ENCODE measurements at places on chromosomes 7 and 10.
A peak's percentile ranks its signal among the peaks of the same experiment; 100 is the strongest.

- DNase-seq: peak; percentile 38
Measured at GRCh38 chr7:157018997-157019608, 8.6 kb upstream of the MNX1 start.

DNA sequence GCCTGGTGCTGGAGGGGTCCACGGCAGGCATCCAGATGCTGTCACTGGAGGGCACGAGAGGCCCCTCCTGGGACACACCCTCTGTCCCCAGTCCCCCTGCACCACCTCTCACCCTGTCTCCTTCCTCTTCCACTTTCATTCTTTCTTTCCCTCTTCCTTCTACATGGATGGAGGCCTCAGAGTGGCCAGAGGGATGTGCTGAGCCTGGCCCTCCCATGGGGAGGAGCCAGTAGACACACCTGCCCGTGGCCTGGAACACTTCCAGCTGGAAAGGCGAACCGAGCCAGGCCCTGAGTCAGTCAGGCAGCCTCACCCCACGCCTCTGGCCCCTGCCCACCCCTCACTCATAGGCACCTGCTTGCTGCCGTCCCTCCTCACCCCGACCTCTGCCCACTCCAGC, 55.9 kb upstream of the MXI1 start:
- DNase-seq: no peak

GRCh38 chr7:1696671-1697498, 26.8 kb downstream of the ELFN1 start:
- DNase-seq: peak; percentile 22

DNA sequence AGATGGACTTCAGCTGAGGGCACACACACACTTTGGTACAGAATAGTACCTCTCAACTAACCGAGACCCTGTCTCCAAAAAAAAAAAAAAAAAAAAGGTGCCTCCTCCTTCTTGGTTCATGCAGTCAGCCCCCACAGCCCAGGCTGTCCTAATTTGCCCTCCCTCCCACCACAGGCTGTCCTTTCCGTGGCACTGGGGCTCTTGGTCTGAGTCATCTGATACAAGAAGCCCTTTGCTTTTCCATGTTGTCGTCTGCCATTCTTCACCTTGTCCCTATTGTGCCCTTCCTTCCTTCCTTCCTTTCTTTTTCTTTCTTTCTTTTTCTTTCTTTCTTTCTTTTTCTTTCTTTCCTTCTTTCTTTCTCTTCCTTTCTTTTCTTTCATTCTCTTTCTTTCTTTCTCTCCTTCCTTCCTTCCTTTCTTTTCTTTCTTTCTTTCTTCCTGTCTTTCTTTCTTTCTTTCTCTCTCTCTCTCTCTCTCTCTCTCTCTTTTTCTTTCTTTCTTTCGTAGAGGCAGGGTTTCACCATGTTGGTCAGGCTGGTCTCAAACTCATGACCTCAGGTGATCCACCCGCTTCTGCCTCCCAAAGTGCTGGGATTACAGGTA, 96.0 kb upstream of the IKZF1 start:
- DNase-seq: no peak

DNA sequence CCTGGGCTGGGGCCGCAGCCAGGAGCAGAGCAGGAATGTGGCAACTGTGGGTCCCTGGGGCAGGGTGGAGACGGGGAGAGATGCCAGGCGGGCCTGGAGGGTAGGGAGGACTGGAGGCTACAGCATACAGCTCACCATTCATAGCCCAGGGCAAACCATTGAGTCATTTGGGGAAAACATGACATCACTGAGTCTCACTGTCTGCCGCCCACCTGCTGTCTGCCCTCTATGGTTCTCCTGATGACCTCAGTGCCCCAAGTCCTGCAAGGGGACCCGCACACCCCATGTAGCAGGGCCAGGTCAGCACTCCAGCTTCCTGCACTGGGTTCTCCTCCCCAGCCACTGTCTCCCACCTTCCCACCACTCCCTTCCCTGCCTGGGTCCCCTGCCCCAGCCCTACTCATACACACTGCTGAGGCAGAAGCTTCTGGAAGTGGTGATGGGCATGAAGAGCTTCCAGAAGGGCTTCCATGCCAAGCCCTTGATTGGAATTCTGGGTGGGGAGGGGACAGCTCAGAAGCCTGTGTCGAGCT, 10.4 kb downstream of the CHST3 start:
- peak; percentile 64 for DNase-seq

DNA sequence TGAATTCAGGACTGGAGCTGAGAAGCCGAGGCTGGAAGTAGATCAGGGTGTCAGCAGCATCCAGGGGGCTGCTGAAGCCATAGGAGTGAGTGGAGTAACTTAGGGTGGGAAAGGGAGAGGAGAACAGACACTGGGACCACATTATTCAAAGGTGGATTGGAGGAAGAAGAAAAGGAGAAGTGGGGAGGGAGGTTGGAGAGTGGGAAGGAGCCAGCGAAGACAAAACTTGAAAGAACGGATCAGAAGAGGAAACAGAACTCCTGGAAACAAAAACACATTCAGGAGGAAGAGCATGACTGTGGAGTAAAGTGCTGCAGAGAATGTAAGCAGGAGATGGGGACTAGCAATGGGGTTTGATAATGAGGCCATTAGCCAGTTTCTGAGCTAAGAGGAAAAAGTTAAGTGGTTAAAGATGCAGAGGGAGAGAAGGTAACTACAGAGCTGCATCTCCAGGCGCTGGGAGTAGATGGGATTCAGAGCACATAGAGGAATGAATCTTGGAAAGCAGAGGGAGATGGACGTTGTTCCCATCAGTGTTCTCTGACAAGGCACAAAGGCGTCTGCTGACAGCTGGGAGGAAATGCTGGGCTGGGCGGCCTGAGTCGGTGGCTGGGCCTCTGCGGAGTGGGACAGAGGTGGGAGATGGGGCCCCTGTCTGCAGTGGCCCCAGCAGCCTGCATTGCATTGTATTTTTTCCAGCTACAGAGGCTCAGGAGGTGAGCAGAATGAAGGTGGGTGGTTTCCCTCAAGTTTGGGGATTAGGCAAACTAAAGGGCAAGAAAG, 63.1 kb upstream of the LEP start:
- no peak for DNase-seq

DNA sequence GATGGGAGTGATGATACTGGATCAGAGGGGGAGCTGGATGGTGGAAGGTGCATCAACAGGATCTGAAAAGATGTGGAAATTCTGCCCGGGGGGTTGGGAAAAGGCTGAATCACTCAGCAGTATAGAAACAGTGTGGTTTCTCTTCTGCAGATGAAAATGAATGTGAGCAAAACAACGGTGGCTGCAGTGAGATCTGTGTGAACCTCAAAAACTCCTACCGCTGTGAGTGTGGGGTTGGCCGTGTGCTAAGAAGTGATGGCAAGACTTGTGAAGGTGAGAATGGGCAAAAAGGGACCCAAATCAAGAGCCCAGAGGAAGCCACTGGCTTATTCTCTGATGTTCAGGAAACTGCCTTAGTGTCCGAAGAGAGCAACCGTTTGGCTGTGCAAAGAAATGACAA, 12.9 kb downstream of the OIT3 start:
- DNase-seq: no peak

DNA sequence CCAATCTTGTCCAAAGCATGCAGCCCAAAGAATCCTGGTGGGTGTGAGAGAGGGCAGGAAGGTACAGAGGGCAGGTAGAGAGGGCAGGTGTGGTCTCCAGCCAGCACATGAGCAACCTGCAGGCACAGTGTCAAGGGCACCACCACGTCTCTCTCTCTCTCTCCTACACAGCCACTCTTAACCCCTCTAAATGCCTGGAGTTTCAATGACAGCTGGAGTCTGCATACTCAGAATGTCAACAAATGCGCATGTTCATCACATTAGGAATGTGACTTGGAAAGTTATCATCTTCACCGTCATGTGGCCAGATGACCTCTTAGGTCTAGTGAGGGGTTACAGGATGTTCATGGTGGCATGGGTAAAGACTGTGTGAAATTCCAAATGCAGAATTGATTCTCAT, 456.8 kb downstream of the SORCS1 start:
- DNase-seq: no peak

DNA sequence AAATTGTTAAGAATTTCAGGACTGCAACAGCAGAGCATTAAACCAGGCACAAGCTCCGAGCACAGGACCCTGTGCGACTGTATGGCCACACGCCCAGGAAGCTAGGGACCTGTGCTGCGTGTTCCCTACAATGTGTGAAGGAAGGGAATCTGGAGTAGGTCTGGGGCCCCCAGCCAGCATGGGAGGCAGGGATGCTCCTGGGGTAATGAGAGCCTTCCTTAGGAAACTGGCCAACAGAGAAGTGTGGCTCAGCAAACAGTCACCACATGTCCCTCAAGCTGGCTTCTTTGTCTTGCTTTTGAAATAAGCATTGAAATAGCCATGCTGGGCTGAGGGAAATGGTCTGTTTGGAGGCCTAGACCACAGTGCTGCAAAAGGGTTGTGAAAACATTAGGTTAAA, 8.2 kb downstream of the BLNK start:
- no peak for DNase-seq

DNA sequence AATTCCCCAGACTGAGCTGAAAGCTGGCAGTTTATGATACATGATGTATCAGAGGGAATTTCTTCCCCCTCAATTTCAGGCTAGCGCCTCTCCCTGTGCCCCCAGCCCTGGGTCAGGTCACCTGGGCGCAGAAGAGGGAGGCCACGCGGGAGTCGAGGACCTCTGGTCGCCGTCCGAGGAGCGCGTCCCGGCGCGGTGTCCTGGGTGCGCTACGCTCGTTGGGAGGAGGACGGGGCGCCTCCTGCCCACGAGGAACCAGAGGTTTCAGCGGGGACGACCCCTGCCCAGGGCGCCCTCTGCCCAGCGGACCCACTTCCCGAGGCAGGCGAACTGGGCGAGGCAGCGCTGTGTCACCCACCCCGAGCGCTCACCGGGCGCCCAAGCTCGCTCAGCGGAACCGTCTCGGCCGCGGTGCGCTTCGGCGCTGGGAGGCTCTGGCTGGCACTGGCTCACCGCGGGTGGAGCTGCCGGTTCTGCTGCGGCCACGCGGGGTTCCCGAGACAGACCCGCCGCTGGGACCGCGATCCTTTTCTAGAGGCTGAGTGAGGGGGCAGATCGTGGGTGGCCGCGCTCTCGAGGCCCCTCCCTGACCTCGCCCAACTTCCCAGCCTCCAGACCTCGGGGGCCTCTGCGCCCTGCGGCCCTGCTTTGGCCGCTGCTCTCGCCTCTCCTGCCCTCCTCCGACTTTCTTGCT, at the start of gene FAM237B:
FAM237B (minus strand) TSS at position 504 of the 694 bp plus-strand sequence. CDS start 1,556 bp downstream, outside the sequence.
- DNase-seq: peak; percentile 33

- peak; percentile 62 for DNase-seq
Measured at GRCh38 chr7:921581-922333, 32.7 kb downstream of the ADAP1 start.

- no peak for DNase-seq
Measured at GRCh38 chr7:25643770-25644394, 415.6 kb upstream of the NPVF start.

DNA sequence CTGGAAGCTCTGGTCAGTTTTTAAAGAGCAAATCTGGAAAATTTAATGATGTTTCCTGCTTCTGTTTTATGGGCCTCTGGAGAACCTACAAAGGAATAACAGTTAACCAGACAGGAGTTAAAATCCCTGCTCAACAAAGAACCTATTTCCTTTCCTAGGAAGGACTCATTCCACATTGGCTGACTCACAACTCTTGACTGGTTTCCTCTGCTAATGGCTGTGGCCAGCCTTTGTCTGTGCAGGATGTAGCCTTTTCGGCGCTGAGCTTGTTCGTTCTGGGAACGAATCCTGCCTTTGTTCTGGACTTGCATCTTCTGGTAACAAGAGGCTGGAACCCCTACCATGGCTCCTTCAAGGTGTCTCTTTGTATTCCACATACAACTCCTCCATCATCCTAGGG, 112.8 kb upstream of the PDCD4 start:
- no peak for DNase-seq
